ENCODE measurements at places on chromosomes 6 and 20. TPM values are rescaled to one million over a fixed set of nuclear protein-coding genes. Genes with fewer than 3 reads are reported as not detected.

GRCh38 chr20:16806886-16807285, 58.7 kb downstream of the OTOR start:
- no peak for DNase-seq
- no peak overlapping the region for H3K4me3 ChIP-seq
- no peaks in the 10 kb centered on the region for H3K4me1 ChIP-seq
- H3K36me3 ChIP-seq: no peaks in the 10 kb centered on the region
- H3K27ac ChIP-seq: no peak overlapping the region
- no peaks in the 10 kb centered on the region for H3K27me3 ChIP-seq

Gene TJAP1
- total RNA-seq: 16.9 TPM

DNA sequence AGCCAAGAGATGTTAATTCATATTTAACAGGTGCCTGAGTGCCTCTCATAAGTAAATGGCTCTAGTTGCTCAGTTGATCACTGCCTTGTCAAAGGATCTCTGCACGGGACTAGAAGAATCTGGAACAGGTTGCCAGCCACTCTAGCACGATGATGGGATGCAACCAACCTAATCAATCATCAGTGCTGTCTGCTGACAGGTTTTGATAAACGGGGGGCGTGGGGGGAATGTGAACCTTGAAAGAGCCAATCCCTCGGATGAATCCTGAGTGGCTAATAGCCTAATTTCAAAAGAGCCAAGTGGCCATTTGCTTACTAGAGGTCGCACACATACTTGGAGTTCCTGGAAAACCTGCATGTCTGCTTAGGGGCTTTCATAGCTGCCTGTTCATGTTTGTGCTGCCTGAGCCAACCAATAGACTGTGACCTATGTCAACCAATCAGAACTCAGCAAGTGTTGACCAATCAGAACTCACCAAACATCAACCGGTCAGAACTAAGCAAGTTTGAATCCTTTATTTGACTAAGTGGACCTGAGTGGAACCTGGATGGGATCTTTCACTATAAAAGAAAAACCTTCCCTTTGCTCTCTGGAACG, 43.5 kb upstream of the ECI2 start:
- H3K27me3 ChIP-seq: no peaks in the 10 kb centered on the region
- H3K4me3 ChIP-seq: no peak overlapping the region
- H3K4me1 ChIP-seq: peaks cover 6% of the 10 kb centered on the region
- DNase-seq: no peak
- H3K27ac ChIP-seq: no peak overlapping the region

DNA sequence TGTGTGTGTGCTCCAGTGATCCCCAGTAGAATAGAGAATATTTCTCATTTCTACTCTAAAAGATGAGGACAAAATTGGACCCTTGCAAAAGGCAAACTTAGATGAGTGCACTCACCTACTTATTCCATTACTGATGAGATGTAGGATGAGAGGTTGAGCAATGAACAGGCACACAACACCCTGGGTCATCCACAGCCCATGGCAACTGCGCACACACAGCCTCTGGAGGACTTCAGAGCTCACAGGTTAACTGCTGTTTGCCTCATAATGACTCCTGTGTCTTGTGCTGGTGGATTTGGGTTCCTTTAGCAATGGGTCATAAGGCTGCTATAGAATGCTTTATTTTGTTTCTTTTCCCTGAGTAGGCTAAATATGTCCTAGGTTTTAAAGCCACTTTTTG, 103.6 kb upstream of the TNFAIP3 start:
- no peaks in the 10 kb centered on the region for H3K36me3 ChIP-seq
- H3K4me1 ChIP-seq: no peaks in the 10 kb centered on the region
- no peak overlapping the region for H3K27ac ChIP-seq
- no peak overlapping the region for H3K4me3 ChIP-seq

GRCh38 chr6:135181333-135182070, 394 bp downstream of the MYB start:
- peak overlapping the region; percentile 20 for H3K4me3 ChIP-seq
- H3K4me1 ChIP-seq: peaks cover 26% of the 10 kb centered on the region
- H3K36me3 ChIP-seq: no peaks in the 10 kb centered on the region
- no peak for DNase-seq
